ENCODE measurements at places on chromosomes 5 and 9.

DNA sequence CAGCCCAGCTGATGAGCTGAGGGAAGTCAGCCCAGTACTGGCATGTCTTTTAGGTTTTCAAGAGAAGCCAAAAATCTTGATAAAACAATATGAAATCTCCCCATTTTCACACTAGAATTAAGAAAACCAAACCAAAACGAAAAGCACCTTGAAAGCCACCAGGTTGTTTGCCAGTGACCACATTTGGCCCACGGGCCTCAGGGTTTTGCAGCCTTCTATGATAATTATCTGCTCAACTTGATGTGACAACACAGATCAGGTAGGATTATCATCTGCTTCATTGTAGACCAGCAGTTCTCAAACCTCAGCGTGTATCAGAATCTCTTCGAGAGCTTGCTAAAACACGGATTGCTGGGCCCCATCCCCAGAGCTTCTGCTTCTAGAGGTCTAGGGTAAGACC, 101.4 kb downstream of the GALNT10 start:
- no peak for DNase-seq

GRCh38 chr9:4020755-4021296, 279.0 kb downstream of the GLIS3 start:
- DNase-seq, result no peak

DNA sequence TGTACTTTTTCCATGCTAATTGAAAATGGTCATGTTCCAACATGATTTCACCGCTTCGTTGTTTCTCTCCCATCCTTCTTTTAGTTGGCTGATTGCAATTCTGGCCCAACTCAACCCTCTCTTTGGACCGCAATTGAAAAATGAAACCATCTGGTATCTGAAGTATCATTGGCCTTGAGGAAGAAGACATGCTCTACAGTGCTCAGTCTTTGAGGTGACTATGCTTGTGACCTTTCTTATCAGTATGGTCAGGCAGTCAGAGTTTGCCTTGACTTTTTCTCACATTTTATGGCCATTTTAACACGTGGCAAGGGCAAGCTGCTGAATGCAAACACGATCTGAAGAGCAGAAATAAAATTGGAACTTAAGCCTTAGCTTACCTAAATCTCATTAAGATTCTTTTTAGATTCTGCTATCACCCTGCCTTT, 36.0 kb upstream of the CREBRF start:
- DNase-seq, result no peak

GRCh38 chr5:42495914-42496313, 72.7 kb downstream of the GHR start:
- no peak for DNase-seq

- DNase-seq, result no peak
Measured at GRCh38 chr9:14346811-14347405, 33.0 kb upstream of the NFIB start.

GRCh38 chr9:4662108-4662988, at the start of gene PLPP6:
PLPP6 (plus strand) TSS chr9:4662294; CDS start chr9:4662376, 82 bp downstream.
- DNase-seq, result peak; percentile 84

GRCh38 chr5:72151646-72152045, 44.4 kb downstream of the MAP1B start:
- DNase-seq, result no peak

DNA sequence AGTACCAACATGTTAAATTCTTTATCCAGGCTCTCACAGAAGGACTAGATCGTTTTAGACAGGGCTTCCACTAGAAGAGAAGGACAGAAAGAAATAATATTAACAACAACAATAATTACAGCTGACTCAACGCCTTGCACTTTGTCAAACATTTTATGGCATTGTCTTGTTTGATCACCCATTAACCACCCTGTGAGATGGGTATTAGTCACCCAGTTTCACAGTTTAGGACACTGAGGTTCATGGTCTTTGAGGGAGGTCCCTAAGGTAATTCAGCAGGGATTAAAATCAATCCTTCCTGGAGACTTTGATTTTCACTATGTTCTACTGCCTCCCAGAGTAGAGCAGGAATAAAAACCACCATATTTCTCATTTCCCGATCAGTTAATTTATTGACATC, 51.4 kb upstream of the BNC2 start:
- DNase-seq, result no peak

DNA sequence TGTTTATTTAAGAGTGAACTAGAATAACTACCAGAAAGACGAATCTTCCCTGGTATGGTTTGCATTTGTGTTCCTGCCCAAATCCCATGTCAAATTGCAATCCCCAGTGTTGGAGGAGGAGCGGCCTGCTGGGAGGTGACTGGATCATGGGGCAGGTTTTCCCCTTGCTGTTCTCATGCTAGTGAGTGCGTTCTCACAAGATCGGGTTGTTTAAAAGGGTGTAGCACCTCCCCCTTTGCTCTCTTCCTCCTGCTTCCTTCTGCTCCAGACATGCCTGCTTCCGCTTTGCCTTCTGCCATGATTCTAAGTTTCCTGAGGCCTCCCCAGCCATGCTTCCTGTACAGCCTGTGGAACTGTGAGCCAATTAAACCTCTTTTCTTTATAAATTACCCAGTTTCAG, 210.3 kb upstream of the TBC1D2 start:
- no peak for DNase-seq

GRCh38 chr9:137198051-137198901, 2.3 kb downstream of the TPRN start:
- DNase-seq, result no peak

DNA sequence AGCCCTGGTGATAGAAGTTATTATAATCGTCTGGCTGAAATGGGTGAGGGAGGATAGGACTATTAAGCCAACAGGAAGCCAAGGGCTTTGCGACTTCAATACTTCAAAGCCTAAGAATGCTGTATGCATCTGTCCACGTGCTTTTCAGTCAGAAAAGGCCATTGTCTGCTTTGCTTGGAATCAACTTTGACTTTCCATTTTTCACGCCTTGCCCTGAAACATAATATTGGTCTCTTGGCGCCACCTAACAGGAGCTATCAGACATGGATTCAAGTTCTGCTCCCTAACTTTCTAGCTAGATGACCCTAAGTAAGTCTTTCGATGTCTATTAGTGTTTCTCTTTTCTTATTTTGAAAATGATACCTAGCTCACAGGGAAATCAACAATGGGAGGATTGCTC, 572.6 kb downstream of the TLR4 start:
- no peak for DNase-seq

GRCh38 chr5:6576861-6577501, 55.9 kb downstream of the NSUN2 start:
- no peak for DNase-seq

DNA sequence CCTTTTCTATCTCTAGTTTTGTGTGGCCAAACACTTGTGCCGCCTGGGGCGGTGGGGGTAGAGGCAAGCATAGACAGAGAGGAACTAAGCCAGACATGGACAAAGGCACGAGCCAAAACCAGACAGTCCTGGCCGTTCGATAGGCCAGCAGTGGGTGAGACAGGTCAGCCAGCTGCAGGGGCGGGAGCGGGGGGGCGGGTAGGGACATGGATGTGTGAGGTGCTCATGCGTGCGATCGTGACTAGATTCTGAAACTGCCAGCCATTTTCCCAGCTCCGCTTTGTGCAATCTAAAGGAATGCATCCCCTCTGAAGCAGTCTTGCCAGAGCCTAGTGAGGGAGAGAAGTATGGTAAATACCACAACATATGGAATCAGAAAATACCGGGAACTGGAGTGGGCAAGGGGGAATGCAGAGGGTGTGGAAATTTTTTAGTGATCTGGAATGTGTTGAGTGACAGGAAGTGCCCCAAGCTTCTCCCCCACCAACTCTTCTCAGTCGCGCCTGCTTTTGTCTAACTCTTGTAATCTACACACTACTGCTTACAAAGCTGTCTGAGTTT, 111.9 kb downstream of the NR6A1 start:
- DNase-seq, result peak; percentile 35

GRCh38 chr9:68798423-68798822, 93.4 kb downstream of the PIP5K1B start:
- DNase-seq, result no peak

DNA sequence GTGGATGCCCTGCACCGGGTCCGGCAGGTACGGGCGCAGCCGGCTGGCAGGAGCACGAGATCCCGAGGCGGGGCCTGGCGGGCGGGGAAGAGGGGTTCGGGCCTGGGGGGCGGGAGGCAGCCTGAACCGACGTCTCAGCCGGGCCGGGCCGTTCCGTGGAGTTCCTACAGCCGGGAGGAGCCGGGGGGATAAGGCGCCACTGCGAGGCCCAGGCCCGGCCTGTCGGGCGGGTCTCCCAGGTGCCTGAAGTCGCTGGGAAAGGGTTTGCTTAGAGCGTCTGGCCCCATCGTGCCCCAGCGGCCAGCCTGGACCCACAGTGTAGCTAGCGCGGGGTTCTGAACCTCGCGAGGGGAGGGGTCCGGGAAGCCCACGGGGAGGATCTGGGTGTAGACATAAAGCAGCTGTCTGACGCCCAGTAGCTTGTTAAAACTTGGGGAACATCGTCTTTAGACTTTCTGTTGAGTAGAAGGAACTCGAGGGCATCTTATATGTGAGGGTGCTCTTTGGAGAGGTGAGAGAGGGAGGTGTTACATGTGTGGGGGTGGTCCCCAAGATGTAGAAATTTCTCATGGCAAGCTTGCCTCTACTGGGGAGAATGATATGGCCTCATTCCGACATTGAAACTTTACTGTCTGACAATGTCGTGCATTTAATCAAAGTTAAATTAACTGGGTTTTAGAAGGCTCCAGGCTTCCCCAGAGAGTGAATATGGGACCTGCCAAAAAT, 524 bp downstream of the FUBP3 start:
- no peak for DNase-seq

GRCh38 chr5:17069995-17070511, 134.0 kb upstream of the MYO10 start:
- DNase-seq, result no peak

DNA sequence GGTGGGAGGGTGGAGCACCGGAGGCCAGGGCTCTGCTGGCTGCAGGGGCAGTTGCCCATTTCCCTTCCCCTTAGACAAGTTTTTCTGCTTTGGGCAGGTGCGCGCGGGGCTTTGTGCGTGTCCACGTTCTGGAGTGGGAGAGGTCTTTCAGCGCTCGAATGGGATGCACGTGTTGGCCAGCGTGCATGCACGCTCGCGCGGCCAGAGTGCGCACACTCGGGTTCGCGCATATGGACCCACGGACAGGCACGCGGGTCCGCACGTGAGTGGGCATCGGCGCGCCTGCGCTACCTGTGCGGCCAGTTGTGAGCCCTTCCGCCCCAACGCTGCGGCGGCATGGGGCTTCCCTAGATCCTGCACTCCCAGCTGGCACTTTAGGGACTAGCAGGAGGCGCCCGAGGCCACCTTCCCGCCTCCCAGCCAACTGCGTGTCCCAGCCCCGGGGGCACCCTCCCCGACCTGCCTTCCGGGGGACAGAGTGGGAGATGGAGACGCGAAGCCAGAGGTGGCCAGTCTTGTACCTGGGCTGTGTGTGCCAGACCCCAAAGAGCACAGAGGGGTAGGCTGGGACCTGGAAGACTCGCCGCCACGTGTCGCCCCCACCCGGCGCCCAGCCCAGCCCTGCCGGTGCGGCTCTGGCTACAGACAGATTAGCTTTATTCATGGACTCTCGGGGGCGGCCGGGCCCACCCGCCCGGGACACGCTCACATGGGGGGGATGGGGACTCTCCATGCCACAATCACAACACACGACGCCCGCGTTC, 9.8 kb upstream of the GPRIN1 start:
- DNase-seq, result no peak

DNA sequence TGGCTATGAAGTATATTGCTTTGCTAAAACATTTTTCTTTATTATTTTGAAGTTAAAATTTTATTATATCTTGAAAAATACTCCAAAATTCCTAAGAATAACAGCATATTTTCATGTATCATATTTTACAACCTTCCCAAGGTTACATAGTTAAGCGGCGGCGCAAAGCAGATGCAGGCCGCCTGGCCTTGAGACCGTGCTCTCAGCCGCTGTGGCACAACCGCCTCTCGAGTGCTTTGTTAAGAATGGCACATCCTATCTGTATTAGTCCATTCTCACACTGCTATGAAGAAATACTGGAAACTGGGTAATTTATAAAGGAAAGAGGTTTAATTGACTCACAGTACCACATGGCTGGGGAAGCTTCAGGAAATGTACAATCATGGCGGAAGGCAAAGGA, 228.8 kb downstream of the ARRDC3 start:
- no peak for DNase-seq

- no peak for DNase-seq
Measured at GRCh38 chr5:37900692-37901091, 60.9 kb upstream of the GDNF start.

DNA sequence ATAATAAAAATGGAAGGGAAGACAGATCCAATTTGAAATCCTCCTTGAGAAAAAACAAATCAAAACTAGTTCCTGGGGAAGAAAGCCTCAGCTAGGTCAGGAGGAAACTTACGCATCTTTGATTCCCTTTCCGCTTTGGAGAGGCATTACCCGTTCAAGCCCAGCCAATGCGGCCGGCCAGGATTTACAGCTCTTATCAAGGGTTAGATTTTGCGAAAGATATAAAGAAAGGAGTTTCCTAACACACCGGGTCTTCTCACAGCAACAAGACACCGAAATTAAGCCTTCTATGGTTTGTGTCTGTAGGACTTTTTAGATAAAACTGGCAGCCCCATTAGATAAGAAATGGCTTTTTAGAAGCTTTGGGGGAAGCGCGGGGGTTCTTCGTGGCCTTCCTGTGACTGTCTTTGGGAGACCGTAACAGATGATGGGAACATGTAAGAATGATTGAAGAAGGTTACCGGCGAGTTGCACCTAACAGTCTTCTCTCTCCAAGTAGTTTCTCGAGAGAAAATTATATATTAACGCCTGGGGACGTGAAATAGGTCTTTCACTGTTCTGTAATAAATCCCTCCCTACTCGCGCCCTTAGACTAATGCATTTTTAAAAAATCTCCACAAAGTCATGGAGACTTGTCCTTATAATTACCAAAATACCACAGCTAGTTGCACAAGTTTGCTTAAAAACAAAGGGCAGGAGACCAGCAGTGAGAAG, 1.3 kb upstream of the ISL1 start:
- no peak for DNase-seq

- no peak for DNase-seq
Measured at GRCh38 chr9:98911042-98911441, 32.7 kb upstream of the COL15A1 start.

DNA sequence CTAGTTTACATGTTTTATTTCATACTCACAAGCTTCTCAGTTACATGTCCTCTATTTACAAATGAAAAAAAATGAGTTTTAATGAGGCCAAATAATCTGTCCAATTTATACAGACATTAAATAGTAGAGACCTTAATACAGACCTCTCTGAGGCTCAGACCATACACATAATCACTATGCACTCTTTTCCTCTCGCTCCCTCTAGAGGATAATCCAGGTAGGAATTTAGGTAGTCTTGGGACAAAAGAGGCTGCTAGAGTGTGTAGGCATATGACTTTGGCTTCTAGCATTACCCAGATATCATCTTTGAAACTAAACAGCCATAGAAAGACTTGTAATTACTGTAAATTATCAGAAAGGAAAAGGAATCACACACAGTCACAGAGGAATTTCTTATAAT, 444.7 kb downstream of the HINT1 start:
- no peak for DNase-seq

DNA sequence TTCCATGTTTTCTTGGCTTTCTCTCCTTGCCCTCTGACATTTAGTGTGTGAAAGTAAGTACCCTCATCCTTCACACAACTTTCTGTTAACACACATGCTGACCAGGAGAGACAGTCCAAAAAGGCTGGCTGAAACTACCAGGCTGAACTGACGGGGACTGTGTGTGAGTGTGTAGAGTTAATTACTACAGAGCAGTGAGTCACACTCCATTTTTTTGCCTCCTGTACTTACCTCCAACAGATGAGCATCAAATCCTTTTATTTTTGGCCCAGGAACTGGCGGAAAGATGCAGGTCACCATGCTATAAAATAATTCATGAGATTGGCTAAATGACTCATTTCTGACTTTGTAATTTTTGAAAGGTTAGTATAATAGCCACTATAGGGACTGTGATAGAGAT, 20.2 kb upstream of the AGXT2 start:
- no peak for DNase-seq

- no peak for DNase-seq
Measured at GRCh38 chr5:80905405-80905804, 54.8 kb upstream of the RASGRF2 start.

Measured in activated naive CD8-positive, alpha-beta T cell treated with anti-CD3 and anti-CD28 coated beads for 36 hours (primary cell).